Glutamatergic neuron (in vitro differentiated cells): ENCODE measurements at places on chromosomes 16 and 17.

DNA sequence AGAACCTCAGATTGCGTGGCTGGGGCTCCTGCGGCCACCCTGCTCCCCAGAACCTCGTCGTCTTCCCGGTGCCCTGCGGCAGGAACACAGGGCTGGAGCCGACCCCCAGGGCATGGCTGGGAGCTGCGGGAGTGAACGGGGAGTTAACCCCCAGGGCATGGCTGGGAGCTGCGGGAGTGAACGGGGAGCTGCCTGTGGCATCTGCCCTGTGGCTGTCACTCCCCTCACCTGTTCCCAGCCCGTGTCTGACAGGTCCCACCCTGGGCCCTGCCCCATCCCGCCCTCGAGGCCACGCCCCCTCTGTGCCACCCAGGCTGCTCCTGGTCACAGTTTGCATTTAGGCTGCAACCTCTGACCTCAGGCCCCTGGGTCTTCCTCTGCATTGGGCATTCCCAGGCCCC is 39.4 kb upstream of the ACSF3 start:
- no peak for DNase-seq

DNA sequence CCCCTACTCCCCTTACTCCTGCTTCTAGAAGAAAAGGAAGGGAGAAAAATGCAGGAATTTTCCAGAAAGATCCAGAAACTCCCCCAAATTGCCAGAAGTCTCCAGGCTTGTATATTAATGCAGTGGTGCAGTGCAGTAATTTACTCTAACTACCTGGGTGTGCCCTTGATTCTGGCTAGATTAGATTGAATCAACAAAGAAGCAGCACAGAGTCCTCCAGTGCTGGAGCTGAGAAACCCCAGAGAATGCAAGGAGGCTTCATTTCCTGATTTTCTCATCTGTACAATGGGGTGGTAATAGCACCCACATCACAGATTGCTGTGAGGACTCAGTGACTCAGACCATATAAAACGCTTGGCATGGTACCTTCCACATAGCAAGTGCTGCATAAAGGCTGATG is 247.3 kb upstream of the RPL38 start:
- DNase-seq, result no peak

- DNase-seq, result peak; percentile 84
These were observed 172.6 kb downstream of the CDK5R1 start for GRCh38 chr17:32659419-32659842.

DNA sequence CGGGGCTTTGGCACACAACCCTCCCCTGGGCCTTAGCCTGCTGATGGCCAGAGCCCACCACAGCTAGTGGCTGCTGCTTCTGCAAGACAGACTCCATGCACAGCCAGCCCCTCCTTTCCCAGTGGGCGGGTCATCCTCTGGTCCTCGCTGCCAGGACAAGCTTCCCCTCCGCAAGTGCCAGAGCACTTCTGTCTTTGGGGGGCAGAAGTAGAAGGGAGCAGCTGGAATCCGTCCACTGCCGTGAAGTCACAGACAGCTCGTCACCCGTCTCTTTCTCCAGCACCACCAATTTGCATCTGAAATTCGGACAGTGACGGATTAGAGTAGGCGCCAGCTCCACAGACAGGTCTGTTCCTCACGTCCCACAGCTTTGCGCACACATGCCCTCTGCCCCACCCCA is 31.3 kb upstream of the NAT9 start:
- no peak for DNase-seq

- DNase-seq, result no peak
These were observed 123.6 kb downstream of the CMIP start for GRCh38 chr16:81567987-81568748.

DNA sequence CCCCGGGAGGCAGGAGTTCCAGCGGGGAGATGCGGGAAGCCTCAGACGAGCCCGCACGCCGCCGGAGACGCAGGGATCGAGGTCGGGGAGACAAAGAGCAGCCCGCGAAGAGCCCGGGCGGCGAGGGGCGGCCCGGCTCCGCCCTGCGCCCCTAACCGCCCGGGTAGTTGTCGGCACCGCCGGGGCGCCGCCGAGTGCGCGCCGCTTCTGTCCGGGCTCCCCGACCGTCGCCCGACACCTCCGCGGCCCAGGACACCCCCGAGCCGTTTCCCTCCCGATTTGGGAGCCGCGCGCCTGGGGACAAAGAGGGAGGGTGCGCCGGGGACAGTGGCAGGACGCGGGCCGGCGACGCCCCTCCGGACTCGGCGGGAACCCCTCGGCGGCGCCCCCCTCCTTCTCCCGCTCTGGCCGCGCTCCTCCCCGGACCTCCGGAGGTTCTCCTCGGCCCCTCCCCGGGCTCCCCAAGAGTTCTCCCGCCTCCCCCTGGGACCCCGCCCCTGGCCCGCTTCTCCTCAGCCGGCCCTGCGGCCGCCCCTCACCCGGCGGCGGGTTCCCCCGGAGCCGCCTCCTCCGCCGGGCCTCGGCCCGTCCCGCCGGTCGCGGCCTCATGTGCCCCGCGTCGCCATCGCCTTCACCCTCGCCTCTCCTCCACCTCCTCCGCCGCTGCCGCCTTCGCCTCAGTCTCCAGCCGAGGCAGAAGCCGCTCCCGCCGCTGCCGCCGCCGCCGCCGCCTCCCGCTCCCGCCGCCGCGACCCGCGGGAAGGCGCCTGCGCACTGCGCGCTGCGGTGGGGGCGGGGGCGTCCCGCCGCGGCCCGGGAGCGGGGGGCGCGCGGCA is at the start of gene GJC1:
Gene GJC1 (minus strand): TSS at position 765 of the 836 bp plus-strand sequence. CDS start 24,470 bp downstream, outside the sequence.
- peak; percentile 74 for DNase-seq

DNA sequence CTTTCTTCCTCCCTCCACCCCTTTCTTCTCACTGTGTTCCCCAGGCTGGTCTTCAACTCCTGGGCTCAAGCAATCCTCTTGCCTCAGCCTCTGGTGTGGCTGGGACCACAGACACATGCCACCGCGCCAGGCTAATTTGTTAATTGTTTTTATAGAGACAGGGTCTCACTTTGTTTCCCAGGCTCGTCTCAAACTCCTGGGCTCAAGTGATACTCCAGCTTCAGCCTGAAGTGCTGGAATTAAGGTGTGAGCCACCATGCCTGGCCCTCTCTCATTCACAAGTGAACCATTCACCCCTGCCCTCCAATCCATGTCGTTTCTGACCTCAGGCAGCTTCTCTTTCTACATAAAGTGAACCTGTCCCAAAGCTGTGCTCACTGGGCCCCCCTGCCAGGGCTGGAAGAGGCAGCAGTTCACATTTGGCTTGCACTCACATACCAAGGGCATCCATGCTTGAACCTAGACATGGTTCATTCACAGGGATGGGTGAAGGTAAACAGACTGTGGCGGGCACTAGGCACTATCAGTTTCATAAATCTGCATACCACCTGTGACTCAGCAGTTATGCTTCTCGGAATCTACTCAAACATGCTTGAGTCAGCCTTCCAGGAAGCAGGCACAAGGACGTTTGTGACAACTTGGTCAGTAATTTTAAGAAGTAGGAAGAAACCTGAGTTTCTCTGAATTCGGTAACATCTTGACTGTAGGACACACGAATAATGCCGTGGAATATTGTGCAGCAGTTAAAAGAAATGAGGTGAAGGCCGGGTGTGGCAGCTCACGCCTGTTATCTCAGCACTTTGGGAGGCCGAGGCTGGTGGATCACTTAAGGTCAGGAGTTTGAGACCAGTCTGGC is 6.0 kb upstream of the RNF213 start:
- DNase-seq, result no peak
